Myometrial cell (primary cell): ENCODE measurements at places on chromosomes 3 and 15. TPM values are rescaled to one million over a fixed set of nuclear protein-coding genes. Genes with fewer than 3 reads are reported as not detected.

The PLSCR5 gene
- total RNA-seq, result not detected in 2 replicates

The TGM5 gene
- total RNA-seq, result not detected in 2 replicates

The CADM2 gene
- total RNA-seq, result not detected in 2 replicates

The RCCD1 gene
- total RNA-seq, result 22.0 and 22.8 TPM in 2 replicates

The XPC gene
- 42.0 and 46.1 TPM in 2 replicates for total RNA-seq

The CTXN2 gene
- total RNA-seq, result not detected in 2 replicates

The FAN1 gene
- total RNA-seq, result 10.3 and 13.0 TPM in 2 replicates

The DUOXA1 gene
- not detected in 2 replicates for total RNA-seq

The CACNA2D3 gene
- total RNA-seq, result under 0.01 and 0.18 TPM in 2 replicates

The CILP gene
- 0.18 TPM in 1 of 2 replicates, not detected in the other for total RNA-seq

The MUSTN1 gene
- not detected in 2 replicates for total RNA-seq

The DUOXA2 gene
- not detected in 2 replicates for total RNA-seq

The DTWD1 gene
- 17.0 and 26.9 TPM in 2 replicates for total RNA-seq

The RTP4 gene
- total RNA-seq, result 2.1 and 2.9 TPM in 2 replicates

The VIPR1 gene
- not detected in 2 replicates for total RNA-seq

The DLEC1 gene
- total RNA-seq, result 0.18 TPM in 1 of 2 replicates, not detected in the other

The PLCB2 gene
- under 0.01 TPM in 1 of 2 replicates, not detected in the other for total RNA-seq

The INSYN1 gene
- not detected in 2 replicates for total RNA-seq

The CLEC3B gene
- 2.3 and 7.2 TPM in 2 replicates for total RNA-seq

The DPPA2 gene
- total RNA-seq, result not detected in 2 replicates

The MYO5C gene
- not detected in 2 replicates for total RNA-seq

The ROPN1 gene
- total RNA-seq, result 0.18 TPM in 1 of 2 replicates, not detected in the other

The BDH1 gene
- 3.9 and 6.1 TPM in 2 replicates for total RNA-seq

The MKRN3 gene
- total RNA-seq, result not detected in 2 replicates

The SLC24A5 gene
- total RNA-seq, result not detected in 2 replicates

The CFAP100 gene
- total RNA-seq, result not detected in 2 replicates

The SI gene
- total RNA-seq, result not detected in 2 replicates

The UBE2E1 gene
- 55.3 and 69.5 TPM in 2 replicates for total RNA-seq

The SEMA7A gene
- 71.4 and 86.2 TPM in 2 replicates for total RNA-seq

The LSG1 gene
- 13.8 and 17.0 TPM in 2 replicates for total RNA-seq

The THAP10 gene
- total RNA-seq, result 6.6 and 6.9 TPM in 2 replicates

The ALDH1L1 gene
- 2.7 and 2.9 TPM in 2 replicates for total RNA-seq

The MED12L gene
- 0.29 and 0.35 TPM in 2 replicates for total RNA-seq

The RTP3 gene
- total RNA-seq, result not detected in 2 replicates

The NEK10 gene
- total RNA-seq, result 0.29 and 6.7 TPM in 2 replicates

The EFCAB12 gene
- 0.35 TPM in 1 of 2 replicates, not detected in the other for total RNA-seq

The CAMK1 gene
- 53.0 and 54.8 TPM in 2 replicates for total RNA-seq

The RAB27A gene
- 13.3 and 18.2 TPM in 2 replicates for total RNA-seq

The WDR93 gene
- 1.2 TPM in 1 of 2 replicates, not detected in the other for total RNA-seq
